CMK (cell line): ENCODE measurements at places on chromosomes 6 and 20.

DNA sequence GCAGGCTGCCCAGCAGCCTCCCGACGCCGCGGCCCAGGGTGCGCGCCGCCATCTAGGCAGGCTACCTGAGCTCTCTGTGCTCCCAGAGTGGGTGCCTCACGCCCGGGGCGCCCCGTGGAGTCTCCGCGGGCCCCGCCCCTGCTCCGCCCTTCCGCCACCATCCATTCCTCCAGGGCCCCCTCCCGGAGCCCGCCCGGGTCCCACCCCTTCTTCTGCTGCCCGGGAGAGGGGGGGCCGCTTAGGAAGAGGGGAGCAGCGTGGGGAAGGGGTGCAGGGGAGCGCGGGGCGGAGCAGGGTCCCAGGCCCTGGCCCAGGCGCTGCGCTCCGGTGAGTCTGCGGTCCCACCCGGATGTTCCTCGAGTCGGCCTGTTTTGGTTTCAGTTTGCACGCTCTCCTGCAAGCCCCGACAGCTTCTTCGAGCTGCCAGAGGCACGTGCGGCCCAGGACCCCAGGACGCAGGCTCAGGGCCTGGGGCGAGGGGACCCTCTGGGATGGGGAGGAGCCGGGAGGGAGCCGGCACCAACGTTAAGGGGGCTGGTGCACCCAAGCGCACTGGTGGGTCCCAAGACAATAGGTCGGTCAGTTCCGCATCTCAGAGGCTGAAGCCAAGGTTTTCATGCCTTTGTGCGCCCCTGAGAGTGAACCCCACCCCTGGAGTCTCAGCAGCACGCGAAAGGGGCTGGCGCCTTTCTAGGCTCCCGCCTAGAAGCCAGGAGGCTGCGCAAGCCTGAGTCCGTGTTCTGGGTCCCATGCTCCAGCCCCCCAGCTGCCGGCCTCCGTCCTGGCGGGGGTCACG, at the start of gene ACSS1:
Gene ACSS1, minus strand, starts transcription at position 89 of the 796 bp plus-strand sequence. Its CDS starts 37 bp downstream, at position 52.
- peak; percentile 50 for DNase-seq

DNA sequence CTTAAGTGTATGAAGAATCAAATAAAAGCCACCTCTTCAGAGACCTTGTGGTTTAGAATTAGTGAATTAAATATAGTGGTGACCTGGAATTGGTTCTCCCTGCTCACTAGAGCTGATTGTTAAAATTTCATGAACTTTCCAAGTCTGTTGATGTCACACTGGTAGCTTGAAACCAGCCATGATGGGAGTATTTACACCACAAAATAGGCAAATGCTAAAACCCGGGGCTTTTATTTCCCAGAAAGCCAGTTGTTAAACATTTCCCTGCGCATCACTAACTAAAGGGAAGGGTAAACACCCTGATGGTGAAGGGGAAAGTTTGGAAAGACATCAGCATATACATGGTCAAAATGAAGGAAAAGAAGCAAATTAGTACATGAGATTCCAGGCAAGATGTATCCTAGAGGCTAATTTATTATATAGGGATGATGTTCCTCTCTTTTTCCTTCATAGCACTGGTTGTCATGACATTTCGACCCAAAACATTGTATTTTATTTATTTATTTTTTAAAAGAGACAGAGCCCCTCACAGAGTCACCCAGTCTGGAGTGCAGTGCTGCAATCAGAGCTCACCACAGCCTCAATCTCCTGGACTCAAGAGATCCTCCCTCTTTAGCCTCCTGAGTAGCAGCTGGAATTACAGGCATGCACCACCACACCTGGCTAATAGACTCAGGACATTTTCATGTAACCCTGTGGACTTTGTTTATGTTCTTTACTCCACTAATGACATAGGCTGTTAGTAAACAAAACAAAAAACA, 123.2 kb downstream of the RIN2 start:
- DNase-seq = no peak

DNA sequence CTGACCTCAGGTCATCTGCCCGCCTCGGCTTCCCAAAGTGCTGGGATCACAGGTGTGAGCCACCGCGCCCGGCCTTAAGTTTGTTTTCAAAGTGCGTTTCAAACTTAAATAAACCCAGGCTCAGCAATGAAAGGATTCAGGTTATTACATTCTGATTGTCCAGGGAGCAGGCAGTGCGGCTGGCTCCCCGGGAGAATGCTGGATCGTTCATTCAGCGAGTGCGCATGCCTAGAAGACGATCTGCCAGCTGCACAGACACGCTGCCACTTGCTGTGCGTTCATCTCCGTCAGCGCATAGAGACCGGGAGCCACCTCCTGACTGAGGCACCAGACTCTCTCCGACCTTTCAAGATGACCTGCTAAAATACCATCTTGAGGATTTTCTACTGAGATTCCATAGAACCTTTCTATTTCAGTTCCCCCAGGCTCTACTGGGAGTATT, 163.9 kb upstream of the ZNF217 start:
- no peak for DNase-seq

- peak; percentile 67 for DNase-seq
Observed at GRCh38 chr20:431012-431904, 23.2 kb downstream of the RBCK1 start.

DNA sequence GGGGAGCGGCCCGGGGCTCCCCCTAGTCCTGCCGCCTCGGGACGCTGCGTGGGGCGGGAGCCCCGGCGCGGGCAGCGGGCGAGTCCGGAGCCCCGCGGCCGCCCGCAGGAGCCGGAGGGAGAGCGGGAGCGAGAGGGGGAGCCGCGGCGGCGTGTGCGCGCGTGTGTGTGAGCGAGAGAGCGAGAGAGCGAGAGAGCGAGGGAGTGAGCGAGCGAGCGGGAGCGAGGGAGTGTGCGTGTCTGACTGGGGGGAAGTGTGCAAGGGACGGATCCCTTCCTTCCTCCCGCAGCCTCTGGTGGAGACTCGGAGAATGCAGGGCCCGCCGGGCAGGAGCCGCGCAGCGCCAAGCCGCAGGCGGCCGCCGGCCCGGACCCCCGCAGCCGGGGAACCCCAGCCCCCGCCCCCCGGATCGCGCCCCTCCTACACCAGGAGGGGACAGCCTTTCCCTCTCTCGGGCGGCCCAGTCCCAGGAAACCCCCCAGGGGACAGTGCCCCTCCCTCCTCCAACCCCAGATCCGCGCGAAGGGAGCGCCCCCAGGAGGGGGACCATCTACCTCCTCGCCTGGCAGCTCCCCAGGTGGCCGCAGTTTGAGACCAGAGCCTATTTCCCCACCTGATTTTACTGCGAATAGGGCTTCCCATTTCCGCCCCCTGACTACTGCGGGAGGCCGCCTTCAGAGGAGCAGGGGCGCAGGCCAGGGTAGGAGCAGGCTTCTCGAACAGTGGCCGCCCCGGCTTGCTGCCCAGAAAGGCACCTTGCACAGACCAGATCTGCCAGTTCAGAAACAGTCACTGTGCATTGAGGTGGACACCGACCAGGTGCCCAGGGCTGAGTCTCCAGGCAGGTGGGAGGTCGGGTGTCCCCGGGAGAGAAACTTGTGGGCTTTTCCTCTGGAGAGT, at the start of gene CDH22:
Gene CDH22, minus strand, starts transcription at position 241 of the 900 bp plus-strand sequence. CDS start 57,204 bp downstream, outside the sequence.
- DNase-seq = peak; percentile 39

DNA sequence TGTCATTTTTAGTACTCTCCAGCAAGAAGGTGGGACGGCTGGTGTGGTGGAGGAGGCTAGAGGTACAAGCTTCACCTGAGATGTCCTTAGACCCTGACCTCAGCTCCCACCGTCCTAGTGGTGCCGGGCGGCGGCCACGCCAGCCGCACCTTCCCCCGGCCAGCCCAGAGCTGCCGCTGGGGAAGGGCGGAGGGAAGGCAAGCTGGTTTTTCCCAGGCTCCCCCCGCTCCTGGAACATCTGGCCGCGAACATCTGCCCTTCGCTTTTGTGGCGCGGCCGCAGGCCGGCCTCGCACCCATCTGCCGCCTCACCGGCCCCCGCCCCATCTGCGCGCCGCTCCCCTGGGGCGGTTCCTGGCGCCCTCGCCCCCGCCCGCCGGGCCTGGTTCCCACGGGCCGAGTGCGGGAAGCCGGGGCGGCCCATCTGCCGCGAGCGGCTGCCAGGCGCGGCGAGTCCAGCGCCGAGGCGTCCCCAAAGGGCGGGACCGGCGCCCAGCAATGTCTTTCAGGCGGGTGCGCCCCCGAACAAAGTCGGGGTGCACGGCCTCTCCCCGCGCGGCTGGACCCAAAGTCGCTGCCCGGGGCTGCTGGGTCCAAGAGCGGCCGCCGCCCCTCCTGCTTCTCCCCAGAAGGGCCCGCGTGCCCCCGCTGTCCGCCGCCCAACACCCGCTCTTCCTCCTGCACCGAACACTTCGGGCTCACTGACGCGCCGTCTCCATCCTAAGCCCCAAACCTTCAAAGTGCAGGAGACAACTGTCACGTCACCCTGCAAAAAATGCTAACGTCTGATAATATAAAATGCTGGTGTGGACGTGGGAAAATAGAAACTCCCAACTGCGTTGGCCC, 17.3 kb upstream of the ID1 start:
- no peak for DNase-seq

GRCh38 chr6:134797400-134798113, 152.3 kb downstream of the ALDH8A1 start:
- DNase-seq = no peak
